AG08395 (cell line): ENCODE measurements at places on chromosomes 1 and 21.
A peak's percentile ranks its signal among the peaks of the same experiment; 100 is the strongest.

DNA sequence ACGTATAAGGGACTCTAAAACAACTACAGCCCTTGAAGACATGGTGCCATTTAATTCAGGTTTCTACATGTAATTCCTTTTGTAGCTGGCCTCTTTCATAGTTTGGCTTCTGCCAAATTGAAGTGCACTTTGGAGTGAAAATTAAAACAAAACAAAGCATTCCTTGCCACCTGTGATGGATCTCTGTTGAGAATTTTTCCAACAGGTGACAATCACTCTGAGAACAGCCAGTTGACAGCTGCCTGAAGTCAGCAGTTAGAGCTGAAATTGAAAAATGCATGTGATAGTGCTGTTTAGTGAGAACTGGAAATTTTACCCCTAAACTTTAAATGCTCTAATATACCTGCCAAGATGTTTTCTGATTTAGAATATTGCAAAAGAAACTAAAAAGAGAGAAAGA is 134.5 kb downstream of the SNX7 start:
- no peak for DNase-seq

DNA sequence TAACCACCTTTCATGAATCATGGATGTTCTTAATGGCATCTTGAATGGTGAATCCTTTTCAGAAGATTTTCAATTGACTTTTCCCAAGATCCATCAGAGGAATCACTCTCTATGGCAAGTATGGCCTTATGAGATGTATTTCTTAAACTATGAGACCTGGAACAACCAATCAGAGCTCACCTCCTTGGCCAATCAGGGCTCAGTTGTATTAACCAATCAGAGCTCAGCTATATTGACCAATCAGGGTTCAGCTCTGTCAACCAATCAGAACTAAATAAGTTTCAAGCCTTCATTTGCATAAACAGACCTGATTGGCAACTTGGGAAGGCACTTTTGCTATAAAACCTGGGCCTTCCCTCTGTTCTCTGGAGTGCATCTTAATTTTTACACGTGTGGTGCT is 13.6 kb upstream of the FAM3B start:
- DNase-seq, result no peak

GRCh38 chr1:59879574-59879973 is 47.0 kb downstream of the CYP2J2 start:
- DNase-seq, result peak; percentile 32

GRCh38 chr21:29074783-29075182 is 1.3 kb upstream of the CCT8 start:
- DNase-seq, result no peak

DNA sequence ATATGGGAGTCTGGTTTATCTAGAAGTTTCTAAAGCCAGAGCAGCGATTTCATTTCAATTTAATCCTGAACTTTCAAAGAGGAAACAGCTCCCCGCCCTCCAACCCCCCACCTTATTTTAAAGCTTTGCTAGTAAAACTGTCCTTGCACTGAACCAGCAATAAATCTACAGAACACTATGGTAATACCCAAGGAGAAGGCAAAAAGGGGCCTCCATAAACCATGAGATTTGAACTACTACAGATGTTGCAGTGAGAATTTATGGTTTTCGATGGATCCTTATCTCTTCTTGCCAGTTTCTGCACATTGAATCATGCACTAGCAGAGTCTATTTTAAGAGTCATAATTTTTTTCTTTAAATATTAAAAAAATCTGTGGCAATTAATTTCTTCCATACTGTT is 64.8 kb upstream of the BEND5 start:
- no peak for DNase-seq

DNA sequence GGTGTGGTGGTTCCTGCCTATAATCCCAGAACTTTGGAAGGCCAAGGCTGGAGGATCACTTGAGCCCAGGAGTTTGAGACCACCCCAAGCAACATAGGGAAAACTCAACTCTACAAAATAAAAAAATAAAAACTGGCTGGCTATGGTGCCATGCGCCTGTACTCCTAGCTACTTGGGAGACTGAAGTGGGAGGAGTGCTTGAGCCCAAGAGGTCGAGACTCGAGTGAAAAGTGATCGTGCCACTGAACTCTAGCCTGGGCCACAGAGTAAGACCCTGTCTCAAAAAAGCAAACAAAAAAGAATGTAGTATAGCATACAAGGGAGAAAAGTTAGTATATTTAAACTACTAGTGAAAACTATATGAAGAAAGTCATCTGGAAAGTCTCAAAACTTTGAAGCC is 66.7 kb downstream of the ARID4B start:
- no peak for DNase-seq

DNA sequence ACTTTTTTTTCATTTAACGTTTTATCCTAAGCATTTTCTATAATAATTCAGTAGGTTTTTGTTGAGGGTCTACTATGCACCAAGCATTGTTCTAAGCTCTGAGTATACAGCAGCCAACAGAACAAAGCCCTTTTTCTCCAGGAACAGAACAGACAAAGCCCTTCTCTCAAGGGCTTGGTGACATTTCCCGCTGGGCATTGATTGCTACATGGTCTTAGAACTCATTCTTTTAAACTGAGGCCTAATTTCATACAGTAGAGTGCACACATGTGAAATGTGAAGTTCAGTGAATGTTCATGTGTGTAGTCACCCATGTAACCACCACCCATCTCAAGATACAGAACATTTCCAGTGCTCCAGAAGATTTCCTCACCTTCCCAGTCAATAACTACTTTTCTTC is 15.2 kb upstream of the PDIK1L start:
- DNase-seq, result no peak

DNA sequence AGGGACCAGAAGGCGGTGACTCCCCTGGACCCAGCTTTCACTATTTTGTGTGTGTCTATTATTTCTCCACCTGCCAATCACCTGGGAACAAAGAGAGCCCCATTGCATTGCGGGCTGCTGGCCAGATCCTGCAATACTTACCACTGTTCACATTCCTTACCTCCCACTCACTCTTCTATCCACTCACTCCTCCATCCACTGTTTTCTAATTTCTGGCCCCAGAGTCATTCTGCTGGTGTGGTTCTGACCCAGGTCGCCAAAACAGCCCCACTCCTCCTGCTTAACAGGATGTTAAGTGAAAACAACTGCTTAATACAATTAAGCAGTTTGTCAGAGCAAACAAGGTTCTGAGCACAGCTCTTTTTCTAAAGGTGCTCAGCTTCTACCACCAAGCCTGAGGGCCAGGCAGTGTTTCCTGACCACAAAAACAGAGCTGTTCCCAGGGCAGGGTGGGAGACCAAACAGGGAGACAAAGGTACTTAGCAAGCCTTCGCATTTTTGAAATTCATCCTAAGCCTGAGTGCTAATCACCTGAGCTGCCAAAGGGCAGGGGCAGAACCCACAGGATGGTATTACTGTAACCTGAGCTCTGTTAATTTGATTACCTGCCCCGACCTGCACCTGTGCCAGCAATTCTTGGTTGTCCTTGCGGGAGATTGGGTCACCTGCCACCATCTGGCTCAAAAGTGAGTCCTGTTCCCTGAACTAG is 38.5 kb upstream of the EFCAB14 start:
- DNase-seq, result no peak

DNA sequence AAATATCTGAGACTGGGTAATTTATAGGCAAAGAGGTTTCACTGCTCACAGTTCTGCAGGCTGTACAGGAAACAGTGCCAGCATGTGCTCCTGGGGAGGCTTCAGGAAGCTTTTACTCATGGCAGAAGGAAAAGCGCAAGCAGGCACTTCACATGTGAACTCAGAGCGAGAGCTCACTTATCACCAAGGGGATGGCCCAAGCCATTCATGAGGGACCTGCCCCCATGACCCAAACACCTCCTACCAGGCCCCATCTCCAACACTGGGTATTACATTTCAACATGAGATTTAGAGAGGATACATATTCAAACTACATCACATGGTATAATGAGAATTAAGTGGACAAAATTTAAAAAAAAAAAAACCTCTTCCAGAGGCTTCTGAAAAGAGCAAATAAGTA is 13.7 kb downstream of the WASF2 start:
- no peak for DNase-seq

- DNase-seq, result no peak
Observed at GRCh38 chr21:45423968-45424853, 19.2 kb downstream of the COL18A1 start.

- peak; percentile 37 for DNase-seq
Observed at GRCh38 chr1:83102630-83103071, 896.3 kb downstream of the TTLL7 start.

GRCh38 chr1:88302843-88303486 is 381.1 kb upstream of the PKN2 start:
- peak; percentile 29 for DNase-seq

- DNase-seq, result peak; percentile 7
Observed at GRCh38 chr1:178189814-178190213, 95.9 kb downstream of the RASAL2 start.

DNA sequence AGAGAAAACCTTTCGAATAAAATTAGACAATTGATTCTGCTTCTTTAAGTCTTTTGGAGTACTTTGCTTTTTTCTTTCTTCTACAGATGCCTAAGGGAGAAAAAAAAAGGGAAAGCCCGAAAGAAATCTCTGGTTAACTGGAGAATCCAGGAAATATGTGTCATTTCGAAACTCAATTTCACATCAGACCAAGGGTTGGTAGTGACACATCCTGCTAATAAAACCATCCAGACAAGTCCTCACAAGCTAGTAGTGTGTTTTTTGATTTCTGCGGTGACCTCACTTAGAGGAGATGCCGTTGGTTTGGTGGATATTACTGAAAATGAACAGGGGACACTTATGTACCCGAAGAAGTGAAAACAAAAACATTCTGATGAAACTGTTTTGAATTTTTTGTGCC is 726.5 kb upstream of the ADAMTS5 start:
- peak; percentile 79 for DNase-seq

GRCh38 chr1:39102537-39103327 is 76.6 kb downstream of the NDUFS5 start:
- peak; percentile 73 for DNase-seq

DNA sequence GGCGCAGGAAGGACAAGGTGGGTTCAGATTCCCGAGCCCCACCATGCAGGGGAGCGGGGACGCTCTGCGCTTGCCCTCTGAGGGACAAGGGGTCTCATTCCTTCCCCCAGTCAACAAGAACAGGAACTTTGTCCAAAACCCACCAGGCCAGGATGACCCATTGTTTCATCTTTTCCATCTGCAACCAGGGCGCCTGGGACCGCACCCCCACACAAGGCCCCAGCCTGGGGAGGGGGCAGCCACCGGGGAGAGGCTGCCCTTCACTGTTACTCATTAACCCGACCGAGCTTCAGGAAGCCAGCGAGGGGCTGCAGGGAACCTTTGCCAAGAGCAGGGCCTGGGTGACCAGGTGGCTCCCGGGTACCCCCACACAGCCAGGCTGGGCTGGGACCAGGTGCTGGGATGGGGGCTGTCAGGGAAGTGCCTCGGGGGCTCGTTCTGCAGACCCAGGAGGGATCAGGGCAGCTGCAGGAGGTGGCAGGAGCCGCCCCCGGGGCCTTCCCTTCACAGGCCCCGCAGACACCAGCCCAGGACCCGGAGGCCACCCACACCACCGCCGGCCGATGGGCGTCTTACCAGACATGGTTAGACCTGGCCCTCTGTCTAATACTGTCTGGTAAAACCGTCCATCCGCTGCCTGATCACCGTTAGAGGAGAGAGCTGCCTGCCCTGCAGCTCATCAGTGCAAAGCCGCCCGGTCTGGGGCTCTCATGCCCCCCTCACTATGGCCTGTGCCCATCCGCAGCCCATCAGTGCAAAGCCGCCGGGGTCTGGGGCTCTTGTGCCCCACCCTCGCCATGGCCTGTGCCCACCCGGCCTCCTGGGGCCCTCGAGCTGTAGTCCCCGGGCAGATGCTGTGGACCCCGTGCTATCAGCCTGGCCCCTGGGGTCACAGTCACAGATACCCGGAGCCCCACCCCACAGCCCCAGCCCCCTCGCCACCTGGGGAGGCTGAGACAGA is 4.9 kb upstream of the TTLL10 start:
- DNase-seq, result no peak

DNA sequence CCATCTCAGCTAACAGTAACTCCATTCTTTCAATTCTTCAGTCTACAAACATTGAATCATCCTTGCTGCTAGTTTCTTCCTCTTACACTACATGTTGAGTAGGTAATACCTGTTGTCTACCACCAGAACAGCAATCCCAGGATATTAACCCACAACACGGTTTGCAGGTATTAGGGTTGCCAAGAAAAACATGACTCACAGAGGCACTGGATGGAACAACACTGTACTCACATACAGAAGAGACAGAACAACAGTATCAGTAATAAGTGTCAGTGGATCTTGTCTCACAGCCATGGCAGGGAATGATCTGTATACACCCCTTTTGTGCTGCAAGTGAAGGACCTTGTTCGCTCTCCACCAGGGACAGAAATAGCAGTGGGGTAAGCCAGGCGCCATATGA is 212.1 kb downstream of the GPR52 start:
- no peak for DNase-seq

DNA sequence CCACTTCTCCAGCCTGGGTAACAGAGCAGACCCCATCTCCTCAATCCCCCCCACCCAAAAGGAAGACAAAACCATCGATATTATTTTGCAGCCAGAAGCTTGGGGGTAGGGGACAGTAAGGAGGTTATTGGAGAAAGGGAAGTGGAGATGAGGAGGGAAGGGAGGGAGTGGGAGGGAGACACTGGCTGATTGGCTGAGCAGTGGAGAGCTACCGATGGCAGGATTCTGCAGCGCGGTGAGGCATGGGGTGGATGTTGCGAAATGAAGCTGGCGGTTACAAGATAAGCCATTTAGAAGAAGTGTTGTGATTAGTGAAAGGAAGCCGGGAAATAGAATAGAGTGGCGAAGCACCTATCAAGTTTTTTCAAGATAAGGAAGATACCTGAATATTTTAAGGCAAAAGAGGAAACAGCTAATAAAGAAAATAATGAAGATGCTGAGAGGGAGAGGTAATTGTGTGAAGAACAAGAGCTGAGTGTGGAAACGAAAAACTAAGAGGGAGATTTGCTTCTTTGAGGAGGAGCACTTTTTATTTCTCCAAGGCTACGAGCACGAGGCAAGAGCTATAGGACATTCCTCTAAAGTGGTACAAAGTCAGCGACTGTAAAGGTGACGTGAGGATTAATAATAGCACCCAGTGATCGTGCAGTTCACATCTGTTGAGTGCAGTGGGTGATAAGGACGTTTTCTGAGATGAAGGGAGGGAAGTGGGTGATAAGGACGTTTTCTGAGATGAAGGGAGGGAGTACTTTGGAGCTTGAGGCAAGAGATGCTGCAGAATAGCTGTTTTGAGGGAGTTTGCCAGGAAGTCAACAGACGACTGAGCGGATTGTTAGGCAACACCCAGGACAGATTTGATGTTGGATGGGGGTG is 103.2 kb upstream of the KIF26B start:
- DNase-seq, result no peak

GRCh38 chr21:43910460-43910859 is 45.4 kb downstream of the AGPAT3 start:
- DNase-seq, result no peak

- DNase-seq, result no peak
Observed at GRCh38 chr1:108072776-108073175, 107.8 kb upstream of the VAV3 start.

- DNase-seq, result no peak
Observed at GRCh38 chr1:25590096-25590824, 26.3 kb upstream of the MAN1C1 start.

DNA sequence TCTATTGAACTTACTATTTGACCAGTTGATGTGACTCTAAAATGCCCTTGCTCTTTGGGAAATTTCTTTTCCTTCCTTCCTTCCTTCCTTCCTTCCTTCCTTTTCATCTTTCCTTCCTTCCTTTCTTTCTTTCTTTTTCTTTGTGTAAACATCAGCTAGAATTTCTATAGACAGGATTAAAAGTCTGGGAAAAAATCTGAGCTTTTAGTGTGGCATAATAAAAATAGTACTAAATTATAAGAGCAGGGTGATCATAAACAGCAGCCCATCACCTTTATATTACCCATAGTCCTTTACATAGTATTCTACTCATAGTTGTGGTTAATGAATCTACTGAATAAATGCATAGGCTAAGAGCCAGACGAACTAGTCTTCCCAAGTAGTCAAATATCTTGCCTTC is 281.0 kb upstream of the DAB1 start:
- no peak for DNase-seq
